ENCODE measurements at places on chromosomes 1 and 21.

- DNase-seq = peak; percentile 87
Measured at GRCh38 chr21:42513985-42514882, 582 bp downstream of the SLC37A1 start.

DNA sequence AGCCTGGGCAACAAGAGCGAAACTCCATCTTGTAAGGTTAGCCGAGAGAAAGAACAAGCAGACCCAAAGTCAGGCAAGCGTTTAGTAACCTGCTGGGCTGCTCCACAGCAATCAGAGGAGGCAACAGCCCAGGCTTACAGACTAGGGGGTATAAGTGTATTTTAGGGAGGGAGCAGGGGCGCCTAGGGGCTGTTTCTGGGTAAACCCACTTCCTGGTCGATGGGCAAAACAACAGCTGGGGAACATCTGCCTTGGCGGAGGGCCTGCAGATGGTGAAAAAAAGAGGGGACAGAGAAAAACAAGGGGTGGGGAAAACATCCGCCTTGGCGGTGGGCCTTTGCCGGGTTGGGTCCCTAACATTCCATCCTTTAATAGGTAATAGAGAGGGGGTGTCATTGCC is 5.2 kb downstream of the TAS1R1 start:
- DNase-seq = no peak

DNA sequence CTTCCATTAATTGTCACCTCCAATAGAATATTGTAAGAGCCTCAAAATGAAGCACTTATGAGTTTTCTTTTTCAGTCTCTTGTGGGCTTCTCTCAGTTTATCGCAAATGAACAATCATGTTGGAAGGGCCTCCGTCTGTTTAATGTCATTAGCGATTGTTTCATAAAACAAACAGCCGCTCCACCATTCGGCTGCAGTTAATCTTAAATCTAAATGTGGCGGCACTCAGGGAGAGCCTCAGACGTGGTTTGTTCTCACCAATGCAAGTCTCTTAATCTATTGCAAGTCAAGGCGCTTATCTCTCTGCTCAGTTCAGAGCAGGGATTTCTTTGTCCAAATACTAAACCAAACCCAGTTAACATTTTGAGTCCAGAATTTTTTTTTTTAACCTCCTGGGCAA is 34.9 kb upstream of the ESRRG start:
- no peak for DNase-seq

DNA sequence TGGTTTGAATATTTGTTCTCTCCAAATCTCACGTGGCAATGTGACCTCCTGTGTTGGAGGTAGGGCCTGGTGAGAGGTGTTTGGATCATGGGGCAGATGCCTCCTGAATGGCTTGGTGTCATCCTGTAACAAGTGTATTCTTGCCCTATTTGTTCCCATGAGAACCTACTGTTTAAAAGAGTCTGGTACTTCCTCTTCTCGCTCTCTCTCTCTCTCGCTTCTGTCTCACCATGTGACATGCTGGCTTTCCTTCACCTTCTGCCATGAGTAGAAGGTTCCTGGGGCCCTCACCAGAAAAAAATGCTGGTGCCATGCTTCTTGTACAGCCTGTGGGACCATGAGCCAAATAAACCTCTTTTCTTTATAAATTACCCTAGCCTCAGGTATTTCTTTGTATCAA is 8.4 kb upstream of the PAXBP1 start:
- no peak for DNase-seq

GRCh38 chr21:38993561-38993960 is 187.8 kb downstream of the ETS2 start:
- DNase-seq = no peak

GRCh38 chr1:18126616-18127015 is 19.0 kb downstream of the IGSF21 start:
- DNase-seq = no peak

DNA sequence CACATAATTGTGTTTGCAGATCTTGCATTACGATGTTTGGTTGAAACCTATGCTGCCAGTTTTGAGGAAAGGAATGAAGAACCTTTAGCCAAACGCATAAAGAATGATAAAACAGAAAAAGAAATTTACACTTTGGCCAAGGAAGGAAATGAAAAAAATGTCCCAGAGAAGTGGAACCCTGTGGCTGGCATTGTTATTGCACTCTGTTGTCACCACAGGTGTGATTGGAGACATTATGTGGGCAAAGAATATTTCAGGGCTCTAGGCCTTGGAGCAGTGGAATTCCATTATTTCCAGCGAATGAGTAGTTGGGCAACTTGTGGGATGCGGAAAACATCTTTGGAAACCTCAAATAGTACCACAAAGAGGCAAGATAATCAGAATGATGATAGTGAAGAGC is 14.9 kb downstream of the TRMT13 start:
- DNase-seq = no peak

- DNase-seq = no peak
Measured at GRCh38 chr1:10745886-10746455, 50.5 kb downstream of the CASZ1 start.

GRCh38 chr1:36100376-36100775 is 11.7 kb downstream of the ADPRS start:
- DNase-seq = no peak

GRCh38 chr1:25703041-25703440 is 86.5 kb downstream of the MAN1C1 start:
- DNase-seq = no peak

DNA sequence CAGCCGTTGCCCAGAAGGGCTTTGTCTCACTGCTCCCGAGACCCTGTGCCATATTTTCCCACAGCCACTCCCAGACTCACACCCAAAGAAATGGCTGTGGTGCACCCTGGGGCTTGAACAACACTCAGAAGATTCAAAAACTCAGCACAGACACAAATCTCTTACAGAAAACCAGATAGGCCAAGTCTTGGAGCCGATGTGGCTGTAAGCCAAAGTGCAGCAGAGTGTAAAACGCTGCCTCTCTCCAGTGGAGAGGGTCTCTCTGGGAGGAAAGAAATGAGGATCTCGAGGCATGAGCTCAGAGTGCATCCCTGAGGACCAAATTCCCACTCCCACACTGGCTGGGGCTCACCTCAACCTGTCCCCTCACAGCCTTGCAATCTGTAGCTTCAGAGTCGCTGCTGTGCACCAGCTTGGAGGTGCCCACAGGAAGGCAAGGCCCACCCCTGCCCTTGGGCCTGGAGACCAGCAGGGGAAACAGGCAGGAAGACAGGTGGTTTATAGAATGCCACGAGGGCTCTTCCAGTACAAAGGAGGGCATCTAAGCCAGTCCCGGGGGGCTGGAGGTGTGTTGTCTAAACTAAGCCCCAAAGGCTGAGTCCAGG is 171.3 kb upstream of the AJAP1 start:
- no peak for DNase-seq

- DNase-seq = no peak
Measured at GRCh38 chr1:204326771-204327300, 32.9 kb downstream of the PLEKHA6 start.

DNA sequence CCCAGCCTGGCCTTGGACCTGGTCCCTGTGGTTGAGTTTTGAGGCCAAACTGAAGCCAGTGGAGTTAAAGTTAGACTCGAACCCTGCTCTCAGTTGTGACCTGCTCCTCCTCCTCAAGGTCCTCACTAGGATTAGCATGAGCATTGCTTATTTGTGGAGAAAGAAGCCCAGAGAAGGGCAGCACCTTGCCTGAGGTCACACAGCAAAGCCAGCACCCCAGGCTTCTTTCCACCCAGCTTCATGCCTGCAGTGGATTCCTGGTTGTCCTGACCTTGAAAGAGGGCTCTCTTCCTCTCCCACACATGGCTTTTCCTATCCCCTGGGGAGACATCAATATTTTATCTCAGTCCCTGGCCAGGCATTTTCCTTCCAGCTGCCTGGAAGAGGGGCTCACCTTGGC is 2.8 kb downstream of the LDLRAP1 start:
- no peak for DNase-seq

DNA sequence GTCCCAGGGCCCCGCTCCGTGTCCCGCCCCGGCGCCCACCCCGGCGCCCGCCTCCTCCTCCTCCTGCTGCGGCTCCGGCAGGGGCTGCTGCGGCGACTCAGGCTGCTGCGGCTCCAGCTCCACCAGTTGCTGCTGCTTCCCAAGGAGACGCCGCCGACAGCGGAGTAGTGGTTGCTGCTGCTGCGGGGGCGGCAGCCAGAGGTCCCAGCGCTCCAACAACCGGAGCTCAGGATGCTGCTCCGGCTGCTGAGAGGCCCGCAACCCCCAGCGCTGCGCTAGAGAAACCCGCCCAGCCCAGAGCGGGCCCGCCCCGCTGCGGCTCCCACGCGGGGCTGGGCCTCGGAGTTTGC is 1.1 kb downstream of the CRCT1 start:
- DNase-seq = no peak

DNA sequence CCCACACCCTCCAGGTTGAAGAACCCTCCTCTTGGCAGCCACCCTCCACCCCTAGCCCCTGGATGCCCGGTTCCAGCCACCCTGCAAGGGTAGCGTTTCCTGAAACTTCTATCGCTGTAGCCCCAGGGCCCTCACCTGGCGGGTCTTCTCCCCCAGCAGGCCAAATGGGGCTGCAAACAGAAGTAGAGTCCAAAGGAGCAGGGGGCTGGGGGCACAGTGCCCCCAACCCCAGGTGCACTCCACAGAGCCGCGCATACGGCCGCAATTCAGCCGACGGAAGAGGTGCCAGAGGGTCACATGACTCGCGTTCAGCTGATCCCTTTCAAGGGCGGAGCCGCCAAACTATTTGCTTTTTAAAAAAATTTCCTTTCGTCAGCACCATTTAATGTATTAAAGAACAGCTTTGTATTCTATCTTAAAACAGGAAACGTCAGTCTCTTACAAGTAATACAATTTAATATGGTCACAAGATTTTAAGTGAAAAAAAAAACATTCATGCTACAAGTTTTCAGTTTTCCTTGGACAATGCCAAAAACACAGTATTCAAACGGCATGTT is at the start of gene GLMP:
GLMP (minus strand) TSS at position 289 of the 557 bp plus-strand sequence; CDS start at position 255, 34 bp downstream.
- DNase-seq = no peak

DNA sequence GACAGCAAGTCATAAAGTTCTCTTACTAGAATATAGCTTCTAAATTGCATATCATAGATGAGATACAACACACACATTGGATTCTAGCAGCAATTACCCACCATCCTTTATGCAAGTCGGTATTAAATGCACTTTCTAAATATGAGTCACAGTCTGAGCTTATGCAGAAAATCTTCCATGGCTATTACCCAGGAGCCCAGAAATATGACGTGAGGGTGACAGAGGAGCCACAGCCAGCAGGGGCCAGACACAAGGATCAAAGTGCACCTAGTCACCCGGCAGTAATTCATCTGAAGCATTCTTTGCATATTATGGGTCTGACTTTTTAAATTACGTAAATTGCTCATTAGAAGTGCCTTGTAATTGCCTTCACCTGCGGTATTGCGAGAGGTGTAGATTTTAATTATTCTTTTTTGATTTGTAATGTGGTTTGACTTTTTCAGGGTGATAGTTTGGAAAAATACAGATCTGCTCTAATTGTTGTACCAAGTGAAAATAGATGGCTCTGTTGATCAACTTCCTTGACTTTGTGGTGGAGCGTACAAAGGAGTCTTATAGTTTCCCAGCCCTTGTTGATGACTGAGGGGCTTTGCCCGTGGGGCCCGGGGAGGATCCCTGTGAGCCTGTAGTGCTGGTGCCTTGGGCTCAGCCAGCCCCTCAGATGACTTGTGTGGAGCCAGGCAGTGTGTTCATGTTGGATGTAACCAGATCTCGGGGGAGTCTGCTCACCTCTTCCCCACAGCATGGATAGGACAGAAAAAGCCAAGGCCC is 470.0 kb upstream of the VAMP3 start:
- DNase-seq = no peak

- no peak for DNase-seq
Measured at GRCh38 chr1:21663951-21664805, 5.0 kb downstream of the RAP1GAP start.

DNA sequence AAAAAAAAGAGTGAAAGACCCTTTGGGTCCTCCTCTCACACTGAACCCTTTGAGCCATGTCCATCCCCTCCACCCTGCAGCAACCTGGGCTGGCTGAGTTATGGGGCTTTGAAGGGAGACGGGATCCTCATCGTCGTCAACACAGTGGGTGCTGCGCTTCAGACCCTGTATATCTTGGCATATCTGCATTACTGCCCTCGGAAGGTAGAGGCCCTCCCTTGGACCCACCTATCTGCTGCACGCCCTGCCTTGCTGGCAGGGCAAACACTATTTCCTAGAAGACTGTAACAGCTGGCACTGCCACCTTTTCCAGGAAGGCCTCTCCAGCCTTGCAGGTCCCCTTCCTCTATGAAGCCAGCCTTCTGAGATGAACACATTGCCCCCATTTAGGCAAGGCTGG is 1.1 kb downstream of the SLC50A1 start:
- no peak for DNase-seq

DNA sequence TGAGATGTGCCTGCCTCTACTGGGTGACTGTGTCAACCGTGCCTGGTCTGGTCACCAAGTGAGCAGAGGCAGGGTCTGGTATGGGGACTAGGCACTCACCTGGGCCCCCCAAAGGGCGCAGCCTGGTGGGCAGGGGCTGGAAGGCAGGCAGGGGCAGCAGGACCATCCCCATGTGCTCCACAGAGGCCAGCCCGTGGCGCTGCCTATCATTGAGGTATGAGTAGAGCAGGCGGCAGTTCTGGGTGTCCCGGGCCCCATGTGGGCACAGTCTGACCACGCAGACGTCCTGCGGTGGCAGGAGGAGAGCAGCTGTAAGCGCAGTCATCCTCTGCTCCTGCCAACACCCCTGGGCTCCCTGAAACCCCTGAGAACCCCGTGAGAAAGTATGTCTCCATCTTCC is 23.7 kb downstream of the SPOCD1 start:
- no peak for DNase-seq

DNA sequence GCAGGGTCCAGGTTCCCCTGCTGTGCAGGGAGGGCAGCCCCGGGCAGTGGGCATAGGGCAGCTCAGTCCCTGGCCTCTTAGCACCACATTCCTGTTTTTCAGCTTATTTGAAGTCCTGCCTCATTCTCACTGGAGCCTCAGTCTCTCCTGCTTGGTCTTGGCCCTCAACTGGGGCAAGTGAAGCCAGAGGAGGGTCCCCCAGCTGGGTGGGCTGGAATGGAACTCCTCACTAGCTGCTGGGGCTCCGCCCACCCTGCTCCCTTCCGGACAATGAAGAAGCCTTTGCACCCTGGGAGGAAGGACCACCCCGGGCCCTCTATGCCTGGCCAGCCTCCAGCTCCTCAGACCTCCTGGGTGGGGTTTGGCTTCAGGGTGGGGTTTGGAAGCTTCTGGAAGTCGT is 32.8 kb upstream of the LHX4 start:
- DNase-seq = no peak

- no peak for DNase-seq
Measured at GRCh38 chr1:156090840-156091188, 8.5 kb upstream of the MEX3A start.

DNA sequence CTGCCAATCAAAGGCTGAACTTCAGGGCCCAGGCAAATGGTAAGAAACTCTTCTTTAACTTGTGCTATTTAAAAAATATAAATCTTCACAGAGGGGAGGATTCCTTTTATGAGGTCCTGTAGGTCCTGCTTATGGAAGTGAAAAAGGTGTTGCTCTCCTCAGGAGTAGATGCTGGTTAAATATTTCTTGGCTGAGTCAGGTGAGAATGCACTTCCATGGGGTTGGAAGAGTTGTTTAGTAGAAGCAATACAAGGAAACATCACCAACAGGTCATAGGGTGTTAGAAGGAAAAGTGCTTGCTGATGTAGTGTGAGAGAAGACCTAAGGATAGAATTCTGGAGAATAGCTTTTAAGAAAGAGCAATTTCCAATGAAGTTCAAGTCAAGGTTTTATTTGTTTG is 42.2 kb upstream of the ATP1A1 start:
- no peak for DNase-seq

Data from vagina (tissue), 2 donors.